ENCODE measurements at places on chromosomes 16 and 17. TPM values are rescaled to one million over a fixed set of nuclear protein-coding genes. Genes with fewer than 3 reads are reported as not detected.

Gene KCNH6
- not detected for total RNA-seq

Gene CREBBP
- total RNA-seq: 22.2 TPM

Gene ANKRD40CL
- not detected for total RNA-seq

Gene RPH3AL
- 24.0 TPM for total RNA-seq

Gene HOXB2
- 0.55 TPM for total RNA-seq

Measured in A549 treated with DMSO at 1 μM for 4 hours (cell line).